ENCODE measurements at places on chromosomes 1 and 21.

DNA sequence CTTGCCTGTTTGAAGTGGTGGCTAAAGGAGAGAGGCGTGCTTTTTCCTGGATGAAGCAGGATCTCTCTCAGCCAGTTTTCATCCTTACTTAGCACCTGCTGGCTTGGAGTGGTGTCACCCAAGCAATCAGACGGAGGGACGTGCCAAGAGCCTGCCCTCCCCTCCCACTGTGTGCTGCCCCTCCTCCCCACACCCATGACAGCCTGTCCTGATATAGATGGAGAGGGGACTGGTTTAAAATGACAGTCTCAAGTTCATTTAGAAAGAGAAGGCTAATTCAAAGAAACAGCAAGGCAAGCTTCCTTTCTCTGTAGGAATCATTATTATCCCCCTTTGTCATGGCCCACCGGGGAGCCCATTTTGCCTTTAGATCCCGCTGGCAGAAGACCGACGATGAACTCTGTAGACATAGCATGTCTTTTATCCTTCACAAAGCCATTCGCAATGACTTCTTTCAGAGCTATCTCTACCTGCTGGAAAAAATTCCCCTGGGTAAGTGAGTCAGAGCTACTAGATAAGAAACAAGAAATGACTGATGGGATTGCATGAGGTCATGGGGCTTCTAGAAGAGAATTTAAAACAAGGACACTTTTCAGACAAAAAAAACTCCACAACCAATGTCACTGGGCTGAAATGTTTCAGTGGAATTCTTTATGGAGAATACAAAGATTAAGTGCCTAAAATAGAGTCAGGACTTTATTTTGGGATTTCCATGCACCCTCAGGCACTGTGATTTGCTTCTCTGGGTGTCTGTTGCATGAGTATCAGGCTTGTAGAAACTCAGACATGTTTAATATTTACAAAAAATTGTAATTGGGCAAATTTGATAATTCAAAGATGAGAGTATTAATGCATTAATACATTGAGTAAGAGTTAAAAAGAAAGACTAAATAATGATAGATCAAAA lies at the start of gene NTMT2:
Gene NTMT2 (plus strand): TSS at position 190 of the 907 bp plus-strand sequence. CDS start 149 bp downstream, at position 339.
- DNase-seq, result no peak

- DNase-seq, result no peak
Observed at GRCh38 chr1:65792669-65793358, at the start of gene PDE4B. Gene PDE4B (plus strand): TSS chr1:65792895.

DNA sequence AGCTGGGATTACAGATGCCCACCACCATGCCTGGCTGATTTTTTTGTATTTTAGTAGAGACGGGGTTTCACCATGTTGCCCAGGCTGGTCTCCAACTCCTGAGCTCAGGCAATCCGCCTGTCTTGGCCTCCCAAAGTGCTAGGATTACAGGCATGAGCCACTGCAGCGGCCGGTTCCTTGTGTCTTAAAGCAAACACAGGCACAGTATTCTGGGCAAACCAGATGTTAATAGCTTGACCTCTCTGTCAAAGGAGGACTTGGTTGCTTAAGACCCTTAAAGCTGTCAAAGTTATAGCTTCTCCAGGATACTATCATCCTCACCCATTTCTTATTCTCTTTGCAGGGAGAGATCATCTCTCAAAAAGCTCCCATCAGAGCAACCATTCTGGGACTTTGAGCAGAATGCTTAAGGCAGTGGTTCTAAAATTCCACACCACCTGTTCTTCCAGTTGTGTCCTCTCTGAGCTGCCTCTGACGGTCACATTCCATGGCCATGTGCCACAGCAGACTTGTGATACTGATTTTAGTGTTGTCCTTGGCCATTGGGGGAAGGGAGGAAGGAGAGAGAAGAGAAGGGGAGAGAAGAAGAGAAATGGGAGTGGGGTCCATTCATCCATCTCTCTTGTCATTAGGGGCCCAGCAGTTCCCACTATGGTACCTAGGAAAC lies 81.8 kb downstream of the PBX1 start:
- DNase-seq, result no peak

DNA sequence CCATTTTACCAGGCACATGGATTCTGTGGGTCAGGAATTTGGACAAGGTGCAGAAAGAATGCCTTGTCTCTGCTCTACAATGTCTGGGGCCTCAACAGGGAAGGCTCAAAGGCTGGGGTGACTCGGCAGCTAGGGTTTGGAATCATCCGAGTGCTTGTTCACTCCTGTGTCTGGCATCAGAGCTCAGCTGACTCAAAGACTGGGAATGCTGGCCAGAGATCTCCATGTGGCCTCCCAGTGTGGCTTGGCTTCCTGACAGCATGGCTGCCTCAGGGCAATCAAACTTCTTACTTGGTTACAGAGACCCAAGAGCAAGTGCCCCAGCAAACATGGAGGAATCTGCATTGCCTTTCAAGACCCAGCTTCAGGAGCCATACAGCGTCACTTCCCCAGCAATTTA lies 110.5 kb downstream of the TOMM20 start:
- DNase-seq, result no peak

DNA sequence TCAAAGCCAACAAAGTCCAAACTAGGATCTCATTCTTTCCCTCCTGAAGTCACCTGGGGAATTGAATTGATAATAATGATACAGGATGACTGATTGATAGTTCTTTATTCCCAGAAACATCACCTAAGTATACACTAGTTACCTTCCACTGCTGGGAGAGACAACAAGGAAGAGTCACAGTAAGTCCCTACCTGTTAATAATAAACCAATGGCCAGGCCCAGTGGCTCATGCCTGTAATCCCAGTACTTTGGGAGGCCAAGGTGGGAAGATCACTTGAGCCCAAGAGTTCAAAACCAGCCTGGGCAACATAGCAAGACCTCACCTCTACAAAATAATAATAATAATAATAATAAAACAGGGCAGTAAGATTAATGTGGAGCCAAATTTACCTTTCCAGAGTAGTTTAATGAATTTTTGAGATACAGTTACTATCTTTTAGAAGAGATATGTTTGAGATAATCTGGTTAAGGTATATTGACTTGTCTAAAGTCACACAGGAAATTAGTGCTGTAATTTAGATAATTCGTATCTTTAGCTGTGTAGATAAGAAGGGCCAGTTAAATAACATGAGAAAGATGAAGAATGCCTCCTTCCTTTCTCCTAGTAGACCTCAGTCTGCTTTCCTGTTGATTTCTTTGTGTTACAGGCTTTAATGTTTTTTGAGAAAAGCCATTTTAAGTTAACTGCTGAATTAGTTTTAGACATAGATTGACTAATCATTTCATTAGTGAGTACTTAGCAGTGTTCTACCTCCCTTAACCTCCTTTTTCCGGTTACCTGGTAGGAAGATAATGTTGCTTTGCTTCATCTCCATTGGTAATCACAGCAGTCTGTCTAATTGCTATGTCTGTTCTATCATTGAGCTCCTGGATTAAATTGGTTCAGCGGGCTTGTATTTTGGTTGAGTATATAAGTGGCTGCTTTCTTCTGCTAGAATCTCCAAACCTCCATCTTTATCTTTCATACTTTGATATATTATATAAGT lies 22.0 kb downstream of the SMAP2 start:
- DNase-seq, result no peak

GRCh38 chr1:55951291-55951690 lies 628.1 kb downstream of the PLPP3 start:
- DNase-seq, result no peak

- no peak for DNase-seq
Observed at GRCh38 chr1:30866594-30866993, 42.0 kb downstream of the SDC3 start.

DNA sequence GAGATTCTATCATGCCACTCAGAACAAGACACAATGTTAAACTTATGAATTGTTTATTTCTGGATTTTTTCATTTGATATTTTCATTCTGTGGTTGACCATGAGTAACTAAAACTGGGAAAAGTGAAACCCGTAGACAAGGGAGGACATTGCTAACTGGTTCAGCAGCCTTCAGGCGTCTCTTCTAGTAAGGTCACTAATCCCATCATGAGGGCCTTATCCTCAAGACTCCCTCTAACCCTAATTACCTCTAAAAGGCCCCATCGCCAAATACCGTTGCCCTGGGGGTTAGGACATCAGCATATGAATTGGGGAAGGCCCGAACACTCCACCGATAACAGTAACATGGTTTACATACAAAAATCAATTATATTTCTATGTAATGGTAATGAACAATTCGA lies 247.6 kb downstream of the TM2D1 start:
- DNase-seq, result no peak

- no peak for DNase-seq
Observed at GRCh38 chr1:18480315-18481189, at the start of gene KLHDC7A. Gene KLHDC7A (plus strand): TSS chr1:18480930. CDS start chr1:18480982, 52 bp downstream.

DNA sequence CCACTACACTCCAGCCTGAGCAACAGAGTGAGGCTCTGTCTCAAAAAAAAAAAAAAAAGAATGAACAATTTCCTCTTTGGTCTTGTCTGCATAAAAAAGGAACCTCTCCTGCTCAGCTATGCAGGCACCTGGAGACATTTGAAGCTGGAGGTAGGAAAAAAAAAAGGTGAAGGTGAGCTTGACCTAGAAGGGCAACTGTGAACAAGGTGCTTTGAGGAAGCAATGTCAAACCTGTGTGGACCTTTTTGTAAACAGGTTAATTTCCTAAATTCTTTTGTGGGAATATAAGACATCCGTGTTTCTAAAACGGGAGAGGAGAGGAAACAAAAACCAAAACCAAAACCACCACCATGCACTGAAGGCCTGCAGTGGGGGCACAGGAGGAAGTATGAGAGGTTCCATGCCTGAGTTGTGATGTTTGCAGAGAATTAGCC lies 77.5 kb downstream of the SLC45A1 start:
- DNase-seq, result no peak

- DNase-seq, result no peak
Observed at GRCh38 chr1:181588631-181589030, 105.3 kb downstream of the CACNA1E start.

- DNase-seq, result no peak
Observed at GRCh38 chr1:910311-910880, 13.3 kb upstream of the SAMD11 start.

- DNase-seq, result no peak
Observed at GRCh38 chr1:43779805-43780403, 72.6 kb downstream of the ST3GAL3 start.

DNA sequence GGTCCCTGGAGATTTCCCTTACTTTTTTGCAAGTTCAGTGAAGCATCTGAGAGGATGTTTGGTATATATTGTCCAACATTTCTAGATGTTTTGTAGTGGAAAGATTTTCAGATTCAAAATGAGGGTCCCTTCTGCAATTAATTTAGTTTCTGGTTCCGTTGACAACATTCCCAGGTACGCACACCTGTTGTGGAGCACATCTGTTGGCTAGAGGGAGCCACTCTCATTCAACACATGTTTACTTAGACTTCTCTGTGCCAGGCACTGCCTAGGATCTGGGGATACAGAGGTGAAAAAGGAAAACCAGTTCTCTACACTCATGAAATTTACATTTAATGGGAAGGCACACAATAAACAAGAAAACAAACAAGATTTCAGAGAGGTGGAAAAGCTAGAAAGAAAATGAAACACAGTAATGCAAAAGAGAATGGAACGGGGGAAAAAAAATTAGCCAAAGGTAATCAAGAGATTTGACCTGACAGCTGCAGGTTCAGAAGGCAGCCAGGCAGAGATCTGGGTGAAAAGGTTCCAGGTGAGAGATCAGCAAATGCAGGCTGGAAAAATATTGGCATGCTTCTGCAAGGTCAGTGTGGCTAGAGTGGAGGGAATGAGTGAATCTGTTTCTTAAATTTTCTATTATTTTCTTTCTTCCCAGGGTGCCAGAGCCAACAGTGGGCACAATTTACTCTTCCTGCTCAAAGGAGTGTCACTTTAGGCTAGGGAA lies 48.4 kb upstream of the KAZN start:
- no peak for DNase-seq

- no peak for DNase-seq
Observed at GRCh38 chr1:235650341-235651169, 971 bp upstream of the GNG4 start.

GRCh38 chr1:6603238-6603914 lies 707 bp upstream of the KLHL21 start:
- DNase-seq, result peak; percentile 57

Data from activated effector memory CD4-positive, alpha-beta T cell treated with Interleukin-2 at 50 U/mL for 16 hours (primary cell).